ENCODE measurements at places on chromosomes 5 and 9. TPM values are rescaled to one million over a fixed set of nuclear protein-coding genes. Genes with fewer than 3 reads are reported as not detected.
A peak's percentile ranks its signal among the peaks of the same experiment; 100 is the strongest.

DNA sequence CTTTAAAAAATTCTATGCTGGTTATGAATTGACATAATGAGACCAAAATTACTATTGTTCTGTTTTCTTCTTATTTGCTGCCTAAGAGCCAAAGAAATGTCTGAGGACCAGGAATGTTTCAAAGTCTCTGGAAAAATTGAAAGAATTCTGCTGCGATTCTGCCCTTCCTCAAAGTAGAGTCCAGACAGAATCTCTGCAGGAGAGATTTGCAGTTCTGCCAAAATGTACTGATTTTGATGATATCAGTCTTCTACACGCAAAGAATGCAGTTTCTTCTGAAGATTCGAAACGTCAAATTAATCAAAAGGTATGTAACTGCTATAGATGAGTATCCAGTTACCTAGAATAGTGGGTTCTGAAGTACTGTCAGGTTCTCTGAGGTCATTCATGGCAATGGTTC, 10.3 kb upstream of the DHFR start:
- peaks cover 66% of the 10 kb centered on the region for H3K36me3 ChIP-seq
- no peak overlapping the region for H3K27ac ChIP-seq
- no peak overlapping the region for H3K4me3 ChIP-seq
- no peaks in the 10 kb centered on the region for H3K27me3 ChIP-seq
- no peaks in the 10 kb centered on the region for H3K4me1 ChIP-seq
- no peak for DNase-seq

DNA sequence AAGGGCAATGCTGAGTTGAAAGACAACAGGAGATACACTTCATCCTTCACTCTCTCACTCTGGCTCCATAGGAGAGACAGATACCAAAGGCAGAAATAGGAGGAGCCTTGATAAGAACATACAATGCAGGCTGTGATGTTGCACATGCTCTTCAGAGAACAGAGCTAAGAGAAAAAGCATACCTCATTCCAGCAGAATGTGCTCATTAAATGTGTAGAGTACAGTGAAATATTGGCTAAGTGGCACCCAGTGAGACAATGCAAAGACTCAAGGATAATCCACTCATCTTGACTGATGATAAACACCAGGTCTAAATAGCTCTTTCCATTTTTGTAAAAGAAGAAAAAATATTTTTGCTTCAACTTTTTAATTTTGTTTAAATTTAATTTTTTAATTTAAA, 139.7 kb downstream of the OR2K2 start:
- H3K4me1 ChIP-seq = no peaks in the 10 kb centered on the region
- H3K27ac ChIP-seq = no peak overlapping the region
- H3K4me3 ChIP-seq = no peak overlapping the region
- no peaks in the 10 kb centered on the region for H3K36me3 ChIP-seq
- DNase-seq = no peak

- no peak overlapping the region for H3K27ac ChIP-seq
- H3K4me1 ChIP-seq = no peaks in the 10 kb centered on the region
- DNase-seq = no peak
- H3K4me3 ChIP-seq = no peak overlapping the region
- no peaks in the 10 kb centered on the region for H3K27me3 ChIP-seq
Observed at GRCh38 chr9:87434366-87434765, 63.3 kb upstream of the DAPK1 start.

DNA sequence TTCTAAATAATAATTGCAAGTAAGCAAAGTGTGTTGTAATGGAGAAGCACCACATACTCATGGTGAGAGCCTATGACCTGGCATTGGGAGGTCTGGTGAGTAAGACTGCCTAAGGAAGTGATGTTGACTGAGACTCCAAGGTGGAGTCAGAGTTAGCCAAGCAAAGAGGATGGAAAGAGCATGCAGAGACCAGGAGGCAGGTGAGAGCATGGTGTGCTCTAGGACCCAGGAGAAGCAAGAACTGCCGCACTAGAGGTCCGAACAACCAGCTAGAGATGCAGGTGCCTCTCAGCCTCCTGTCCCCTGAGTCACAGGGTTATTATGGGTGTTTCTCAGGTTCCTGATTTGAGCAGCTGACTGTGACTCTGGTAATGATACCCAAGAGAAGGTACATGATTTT, 27.3 kb downstream of the ANP32B start:
- peak; percentile 40 for DNase-seq
- no peaks in the 10 kb centered on the region for H3K27me3 ChIP-seq
- peak overlapping the region; percentile 10 for H3K27ac ChIP-seq
- no peak overlapping the region for H3K4me3 ChIP-seq
- H3K36me3 ChIP-seq = peaks cover 100% of the 10 kb centered on the region

DNA sequence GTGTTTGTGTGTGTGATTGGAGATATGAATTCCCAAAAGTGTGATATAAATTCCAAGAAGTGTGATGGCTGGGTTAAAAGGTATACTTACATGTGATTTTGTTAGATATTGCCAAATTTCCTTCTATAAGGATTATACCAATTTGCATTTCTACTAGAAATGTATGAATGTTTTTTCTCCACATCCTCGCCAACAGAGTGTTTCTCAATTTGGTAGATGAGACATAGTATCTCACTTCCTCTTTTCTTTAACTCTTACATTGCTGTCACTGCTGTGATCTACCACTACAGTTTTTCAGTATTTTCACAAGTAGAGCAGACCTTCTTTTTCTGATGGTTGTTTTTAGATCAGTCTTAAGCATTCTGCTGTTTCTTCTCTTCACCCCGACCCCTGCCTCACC, 111.3 kb downstream of the FER start:
- no peak overlapping the region for H3K4me3 ChIP-seq
- H3K27ac ChIP-seq = no peak overlapping the region
- no peaks in the 10 kb centered on the region for H3K27me3 ChIP-seq
- H3K4me1 ChIP-seq = peaks cover 10% of the 10 kb centered on the region
- DNase-seq = peak; percentile 44

- no peaks in the 10 kb centered on the region for H3K27me3 ChIP-seq
- no peak overlapping the region for H3K4me3 ChIP-seq
- no peaks in the 10 kb centered on the region for H3K36me3 ChIP-seq
- peaks cover 26% of the 10 kb centered on the region for H3K4me1 ChIP-seq
- DNase-seq = peak; percentile 70
Observed at GRCh38 chr5:128579093-128579492, 41.0 kb upstream of the FBN2 start.

DNA sequence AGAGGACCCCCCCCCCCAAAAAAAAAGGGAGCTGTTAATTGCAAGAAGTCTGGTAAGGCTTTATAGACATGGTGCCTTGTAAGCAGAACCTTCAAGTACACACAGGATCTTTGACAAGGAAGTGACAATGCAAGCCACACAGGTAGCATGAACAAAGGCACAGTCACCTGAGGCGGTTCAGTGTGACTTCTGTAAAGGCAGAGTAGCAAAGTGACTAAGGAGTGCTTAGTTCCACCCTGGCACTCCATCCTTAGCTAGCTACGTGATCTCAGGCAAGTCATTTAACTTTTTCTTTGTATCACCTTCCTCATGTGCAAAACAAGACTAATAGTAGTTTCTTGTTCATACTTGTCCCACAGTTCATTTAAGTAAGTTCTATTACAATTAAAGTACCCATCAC, 282.0 kb downstream of the PRELID2 start:
- no peak overlapping the region for H3K27ac ChIP-seq
- H3K4me1 ChIP-seq = peaks cover 9% of the 10 kb centered on the region
- H3K4me3 ChIP-seq = no peak overlapping the region
- no peaks in the 10 kb centered on the region for H3K27me3 ChIP-seq
- H3K36me3 ChIP-seq = no peaks in the 10 kb centered on the region

DNA sequence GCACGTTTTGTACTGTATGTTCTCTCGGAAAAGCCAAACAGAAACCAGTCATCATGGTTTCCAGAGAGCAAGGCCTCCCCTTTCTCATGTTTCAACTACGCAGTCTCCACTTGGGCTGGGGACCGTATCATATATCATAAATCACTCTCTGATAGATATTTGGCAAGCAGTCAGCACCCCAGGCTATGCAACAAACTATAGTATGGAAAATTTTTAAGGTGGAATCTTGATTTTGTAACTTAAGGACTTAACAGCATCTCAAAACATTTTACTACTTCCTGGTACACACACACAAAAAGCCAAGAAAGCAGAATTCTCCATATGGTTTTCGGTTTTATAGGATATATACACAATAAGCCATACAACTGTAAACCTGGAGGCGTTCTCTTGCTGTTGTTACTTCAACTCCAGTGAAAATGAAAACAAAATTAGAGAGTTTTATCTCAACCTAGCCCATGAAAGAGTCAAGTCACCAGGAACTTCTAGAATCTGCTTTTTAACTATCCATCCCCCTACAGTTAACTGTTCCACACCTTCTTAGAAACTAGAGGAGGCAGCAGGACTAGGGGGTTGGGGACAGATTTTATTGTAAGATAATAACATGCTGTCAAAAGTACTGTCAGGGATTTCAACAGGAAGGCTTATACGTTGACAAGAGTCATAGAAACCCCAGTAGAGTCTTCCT, 283.4 kb downstream of the NFIB start:
- no peaks in the 10 kb centered on the region for H3K27me3 ChIP-seq
- no peak overlapping the region for H3K4me3 ChIP-seq
- peak overlapping the region; percentile 80 for H3K27ac ChIP-seq

Gene RAPGEF1
- total RNA-seq = 55.4 TPM

Gene CNTLN
- total RNA-seq = 6.7 TPM

Measured in MCF 10A (cell line).